Cortex of kidney (tissue), 1 donor: ENCODE measurements at places on chromosomes 1 and 21.

- no peak for DNase-seq
Measured at GRCh38 chr1:205633421-205633976, 1.7 kb upstream of the ELK4 start.

DNA sequence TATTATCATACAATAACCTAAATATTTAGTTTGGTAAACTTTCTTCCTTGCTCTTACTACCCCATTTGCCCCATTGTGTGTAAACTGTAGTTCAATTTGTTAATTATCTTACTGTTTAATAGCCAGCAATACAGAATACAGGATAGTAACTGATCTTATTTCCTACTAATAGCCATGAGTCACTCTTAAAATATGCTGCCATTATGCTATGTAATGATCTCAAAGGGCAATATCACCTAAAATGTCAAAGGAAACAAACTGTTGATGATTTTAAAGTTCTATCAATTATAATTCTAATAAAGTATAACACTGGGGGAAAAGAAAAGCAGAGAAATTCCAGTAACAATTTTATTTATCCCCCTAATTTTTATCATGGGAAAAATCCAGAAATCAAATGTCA, 4.3 kb downstream of the SLC30A1 start:
- DNase-seq = no peak

DNA sequence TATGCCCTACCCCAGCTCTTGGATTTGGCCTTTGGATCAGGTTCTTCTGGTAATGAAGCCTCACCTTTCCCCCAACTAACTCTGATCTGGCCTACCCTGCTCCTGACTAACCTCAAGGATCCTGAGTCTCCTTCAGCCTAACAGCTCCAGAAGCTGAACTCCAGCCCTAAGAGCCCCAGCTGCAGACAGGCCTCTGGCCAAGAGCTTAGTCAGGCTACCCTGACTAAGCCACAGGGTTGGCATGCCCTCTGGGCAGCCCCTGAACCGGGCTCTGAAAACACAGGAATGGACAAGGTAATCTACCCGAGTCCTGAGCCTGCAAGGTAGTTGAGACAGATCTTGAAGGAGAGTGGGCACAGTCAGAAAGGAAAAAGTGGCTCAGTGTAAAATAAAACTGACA, 29.4 kb downstream of the COA7 start:
- DNase-seq = no peak

DNA sequence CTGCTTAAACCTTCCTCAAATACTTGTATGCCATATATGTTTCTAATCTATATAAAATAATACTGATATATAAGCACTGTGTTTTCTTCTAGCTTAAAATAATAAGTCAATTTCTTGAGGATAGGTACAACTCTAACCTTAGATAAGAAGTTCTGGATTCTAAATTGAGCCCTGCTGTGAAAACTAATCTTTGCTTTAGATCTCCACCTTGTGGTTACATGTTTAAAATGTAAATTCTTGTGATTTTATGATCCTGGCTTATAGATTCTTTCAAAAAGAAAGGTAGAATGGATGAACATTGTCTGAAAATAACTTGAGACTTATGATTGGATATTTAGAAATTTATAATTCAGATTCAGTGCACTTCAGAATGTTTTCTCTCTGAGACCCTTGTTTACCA, 38.9 kb upstream of the HMCN1 start:
- DNase-seq = no peak

- no peak for DNase-seq
Measured at GRCh38 chr1:71232786-71233185, 152.0 kb upstream of the ZRANB2 start.

DNA sequence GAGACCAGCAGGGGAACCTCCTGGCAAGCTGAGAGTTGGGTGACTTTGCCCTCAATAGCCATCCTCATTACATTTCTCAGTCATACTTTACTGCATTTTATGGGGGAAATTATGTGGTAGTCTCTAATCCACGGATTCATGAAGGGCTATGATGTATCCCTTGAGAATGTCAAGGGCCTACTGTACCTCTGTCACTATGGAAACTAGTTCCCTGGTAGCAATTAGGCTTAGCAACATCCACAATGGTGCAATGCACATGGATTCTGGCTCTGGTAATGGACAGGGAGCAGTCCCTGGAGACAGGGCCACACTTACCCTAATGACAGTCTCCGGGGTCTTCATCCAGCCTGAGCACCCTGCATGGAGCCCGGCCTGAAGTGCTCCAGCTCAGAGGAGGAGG, 26.5 kb downstream of the LRRN2 start:
- no peak for DNase-seq

GRCh38 chr1:8666389-8667167, 150.9 kb downstream of the RERE start:
- DNase-seq = no peak

- DNase-seq = no peak
Measured at GRCh38 chr1:10539411-10540043, 64.8 kb downstream of the PEX14 start.
